ENCODE measurements at places on chromosomes 13 and 19. TPM values are rescaled to one million over a fixed set of nuclear protein-coding genes. Genes with fewer than 3 reads are reported as not detected.
A peak's percentile ranks its signal among the peaks of the same experiment; 100 is the strongest.

DNA sequence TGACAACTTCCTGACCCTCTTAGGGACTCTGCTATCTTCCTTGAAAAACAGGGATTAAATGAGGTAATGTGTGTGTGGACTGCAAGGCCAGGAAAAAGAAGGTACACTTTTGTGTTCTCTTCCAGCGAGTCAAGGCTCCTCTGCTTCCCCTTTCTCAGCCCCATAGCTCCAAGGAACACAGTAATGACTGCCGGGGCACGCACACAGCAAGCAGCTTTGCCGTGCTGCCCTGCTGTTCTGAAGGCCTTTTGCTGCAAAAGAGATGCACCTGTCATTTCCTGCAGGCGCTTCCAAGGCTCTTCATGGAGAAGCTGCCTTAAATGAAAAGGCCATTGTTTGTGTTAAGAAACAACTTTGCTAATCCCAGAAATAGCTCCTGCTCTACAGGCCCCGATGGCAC is 84.6 kb downstream of the CYSLTR2 start:
- DNase-seq, result no peak

GRCh38 chr13:79382545-79383275 is 23.3 kb downstream of the RBM26 start:
- no peak for DNase-seq

Gene PVR
- 8.3 TPM for total RNA-seq

Gene NXNL1
- not detected for total RNA-seq

DNA sequence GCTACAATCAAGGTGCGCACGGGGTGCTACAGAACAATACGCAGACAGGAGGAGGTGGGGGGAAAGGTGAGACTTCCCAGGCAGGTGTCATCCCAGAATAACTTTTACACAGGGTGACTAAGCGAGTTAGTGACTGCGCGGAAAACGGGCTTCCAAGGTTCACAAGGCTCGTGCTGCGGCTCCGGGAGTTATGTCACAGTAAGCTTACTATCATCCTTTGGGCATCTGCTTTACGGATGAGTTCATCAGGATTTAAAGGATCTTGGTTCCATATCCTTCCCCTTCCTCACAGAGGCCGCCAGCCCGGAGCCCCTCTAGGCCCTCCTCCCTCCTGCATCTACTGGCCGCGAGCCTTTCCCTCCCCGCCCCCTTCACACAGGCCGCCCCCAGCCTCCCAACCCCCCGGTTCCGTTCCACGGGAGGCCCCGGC is 474 bp upstream of the IFT88 start:
- no peak for DNase-seq

- DNase-seq, result no peak
These were observed 25.3 kb upstream of the RNASEH2B start for GRCh38 chr13:50884265-50884664.

Gene ZNF805
- 7.8 TPM for total RNA-seq

- no peak for DNase-seq
These were observed 14.2 kb downstream of the DPF1 start for GRCh38 chr19:38209671-38210457.

DNA sequence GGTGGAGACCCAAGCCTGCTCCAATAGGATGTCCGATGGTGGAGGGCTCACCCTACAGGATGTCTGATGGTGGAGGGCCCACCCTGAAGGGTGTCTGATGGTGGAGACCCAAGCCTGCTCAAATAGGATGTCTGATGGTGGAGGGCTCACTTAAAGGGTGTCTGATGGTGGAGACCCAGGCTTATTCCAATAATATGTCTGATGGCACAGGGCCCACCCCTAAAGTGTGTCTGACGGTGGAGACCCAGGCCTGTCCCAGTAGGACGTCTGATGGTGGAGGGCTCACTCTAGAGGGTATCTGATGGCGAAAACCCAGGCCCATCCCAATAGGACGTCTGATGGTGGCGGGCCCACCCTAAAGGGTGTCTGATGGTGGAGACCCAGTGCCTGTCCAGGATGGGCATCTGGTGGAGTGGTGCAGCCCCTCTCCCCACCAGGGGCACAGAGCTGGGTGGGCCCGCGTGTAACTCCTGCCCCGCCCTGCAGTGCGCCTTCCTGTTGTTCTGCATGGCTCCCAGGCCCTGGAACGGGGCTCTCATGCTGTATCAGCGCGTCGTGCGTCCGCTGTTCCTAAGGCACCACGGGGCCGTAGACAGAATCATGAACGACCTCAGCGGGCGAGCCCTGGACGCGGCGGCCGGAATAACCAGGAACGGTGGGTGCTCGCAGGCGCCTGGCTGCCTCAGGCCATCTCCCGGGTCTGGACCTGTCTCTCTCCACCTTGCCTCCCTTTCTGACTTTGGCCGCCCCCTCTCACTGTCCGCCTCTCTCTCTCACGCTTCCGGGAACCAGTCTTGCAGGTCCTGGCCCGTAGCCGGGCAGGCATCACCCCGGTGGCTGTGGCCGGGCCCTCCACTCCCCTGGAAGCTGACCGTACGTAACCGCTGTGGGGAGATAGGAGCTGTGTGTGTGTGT is 5.1 kb downstream of the REEP6 start:
- no peak for DNase-seq

Gene TEX26
- not detected for total RNA-seq

DNA sequence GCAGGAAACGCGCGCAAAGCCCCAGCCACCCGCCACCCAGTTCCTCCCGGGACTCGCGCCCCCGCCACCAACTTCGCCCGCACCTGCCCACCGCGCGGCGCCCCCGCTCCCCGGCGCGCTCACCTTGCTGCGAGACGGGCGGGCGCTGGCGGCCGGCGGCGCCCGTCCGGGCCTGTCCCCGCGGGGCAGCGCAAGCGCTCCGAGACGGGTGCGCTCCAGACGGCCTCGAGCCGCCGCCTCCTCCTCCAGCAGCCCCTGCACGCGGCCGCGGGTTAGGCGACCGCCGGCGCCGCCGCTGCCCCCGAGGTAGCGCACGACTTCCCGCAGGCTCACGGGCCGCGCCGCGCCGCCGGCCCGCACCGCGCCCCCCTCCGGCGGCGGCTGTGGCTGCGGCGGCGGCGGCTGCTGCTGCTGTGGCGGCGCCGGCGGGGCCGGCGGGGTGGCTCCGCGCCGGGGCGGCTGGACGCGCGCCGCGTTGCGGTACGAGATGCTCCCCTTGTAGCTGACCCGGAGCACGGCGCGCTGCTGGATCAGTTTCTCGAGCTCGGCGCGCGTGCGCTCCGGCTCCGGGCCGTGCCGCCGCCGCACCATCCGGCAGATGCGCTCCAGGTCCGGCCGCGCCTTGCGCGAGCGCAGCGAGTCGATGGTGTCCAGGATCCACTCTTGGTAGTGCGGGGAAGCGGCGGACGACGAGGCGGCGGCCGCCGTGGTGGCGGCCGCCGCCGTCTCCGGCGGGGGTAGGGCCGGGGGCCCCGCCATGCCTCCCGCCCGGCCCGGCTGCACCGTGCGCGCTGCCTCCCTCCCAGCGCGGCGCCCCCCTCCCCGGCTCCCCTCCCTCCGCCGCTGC is 666 bp downstream of the SAMD1 start:
- peak; percentile 64 for DNase-seq

DNA sequence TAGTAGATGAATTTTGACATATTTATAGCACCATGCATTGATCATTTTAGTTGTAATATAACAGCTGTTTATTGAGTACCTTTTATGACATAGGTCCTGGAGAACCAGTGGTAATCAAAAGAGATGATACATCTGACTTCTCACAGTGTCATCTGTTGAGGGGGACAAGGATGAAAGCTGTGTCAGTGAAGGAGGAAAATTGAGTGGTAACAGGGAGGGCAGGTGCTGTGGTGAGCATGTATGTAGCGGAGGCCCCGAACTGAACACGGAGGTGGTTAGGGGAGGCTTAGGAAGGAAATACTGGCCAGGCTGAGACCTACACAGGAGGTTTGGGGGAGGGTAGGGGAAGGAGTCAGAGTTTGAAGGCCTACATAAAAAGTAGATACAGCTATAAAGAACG is 199.7 kb downstream of the GGACT start:
- DNase-seq, result peak; percentile 27

DNA sequence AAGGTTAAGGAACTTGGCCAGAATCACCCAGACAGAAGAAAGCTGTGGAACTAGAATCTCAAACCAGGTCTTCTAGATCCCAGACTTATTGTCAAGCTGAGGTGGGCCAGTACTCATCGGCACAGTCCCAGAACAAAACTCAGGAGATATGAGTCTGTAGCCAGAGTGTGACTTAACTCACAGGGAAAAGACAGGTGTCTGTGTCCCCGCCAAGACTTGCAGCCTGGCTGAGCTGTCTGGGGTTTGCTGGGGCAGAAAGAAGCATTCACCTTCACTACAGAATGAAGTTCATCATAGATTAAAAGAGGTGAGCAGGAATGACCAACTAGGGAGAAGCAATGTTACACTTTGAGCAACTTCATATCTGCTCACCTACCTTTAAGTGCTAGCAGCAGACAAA is 257.2 kb downstream of the FOXO1 start:
- DNase-seq, result no peak

GRCh38 chr13:44921246-44921877 is 67.9 kb downstream of the NUFIP1 start:
- DNase-seq, result no peak

Gene CCDC8
- not detected for total RNA-seq

DNA sequence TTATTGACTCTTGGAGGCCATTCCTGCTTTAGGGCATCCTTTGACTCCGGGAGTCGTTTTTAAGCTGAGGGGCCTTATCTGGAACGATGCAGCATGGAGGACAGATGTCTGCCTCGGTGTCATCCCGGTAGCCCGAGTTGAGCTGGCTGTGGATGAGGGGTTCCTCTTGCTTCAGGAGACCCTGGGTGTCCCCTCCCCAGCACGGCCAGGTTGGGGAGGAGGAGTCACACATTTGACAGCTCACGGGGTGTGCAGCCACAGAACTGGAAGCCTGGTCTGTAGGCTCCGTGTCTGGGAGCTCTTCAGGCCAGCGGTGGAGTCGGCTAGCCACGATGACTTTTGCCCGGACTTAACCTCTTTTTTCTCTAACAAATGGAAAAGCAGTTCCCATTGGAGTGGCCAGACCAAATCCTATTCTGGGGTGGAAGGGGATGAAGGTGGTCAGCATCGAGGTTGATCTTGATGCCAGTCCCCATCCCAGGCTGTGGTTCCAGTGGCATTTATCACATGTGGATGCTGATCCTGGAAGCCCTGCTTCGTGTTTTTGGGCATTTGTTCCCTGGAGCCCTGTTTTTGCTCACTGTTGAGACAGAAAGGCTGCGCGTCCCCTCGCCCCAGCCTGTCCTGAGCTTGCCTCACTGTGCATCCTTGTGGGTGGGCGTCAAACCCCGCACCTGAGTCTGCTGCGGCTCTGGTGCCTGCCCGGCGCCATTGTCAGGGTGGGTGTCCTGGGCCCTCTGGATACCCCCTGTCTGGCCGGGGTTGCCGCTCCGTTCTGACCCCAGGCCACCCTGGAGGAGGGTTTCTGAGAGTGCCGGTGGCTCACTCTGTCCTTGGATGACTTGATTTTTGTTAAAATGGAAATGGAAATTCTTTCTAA is 12.0 kb downstream of the TFDP1 start:
- DNase-seq, result no peak

GRCh38 chr13:56166864-56167263 is 973.9 kb upstream of the PRR20A start:
- no peak for DNase-seq

Gene KCNC3
- total RNA-seq, result 0.77 TPM

DNA sequence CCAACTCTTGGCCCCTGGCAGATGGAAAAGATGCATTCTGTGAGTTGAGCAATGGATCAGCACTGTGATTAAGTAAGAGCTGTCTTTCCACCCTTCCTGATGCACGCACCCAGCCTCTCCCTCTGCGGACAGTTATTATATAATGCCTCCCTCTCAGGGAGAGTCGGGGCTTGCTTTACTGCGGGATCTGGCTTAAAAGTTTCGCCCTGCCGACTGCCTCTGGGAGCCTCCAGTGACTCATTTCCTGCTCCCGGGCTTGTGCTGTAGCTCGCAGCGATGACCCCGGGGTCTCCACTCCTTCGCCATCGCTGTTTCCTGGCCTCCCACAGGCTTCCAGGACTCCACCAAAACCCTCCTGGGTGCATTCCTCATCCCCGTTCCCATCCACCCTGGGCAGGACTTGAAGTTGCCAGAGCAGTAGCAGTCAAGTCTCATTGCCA is 107.4 kb upstream of the SLC7A1 start:
- no peak for DNase-seq

Gene ARGLU1
- total RNA-seq, result 91.8 TPM

- DNase-seq, result no peak
These were observed 440.0 kb downstream of the KCTD12 start for GRCh38 chr13:76446191-76446590.

DNA sequence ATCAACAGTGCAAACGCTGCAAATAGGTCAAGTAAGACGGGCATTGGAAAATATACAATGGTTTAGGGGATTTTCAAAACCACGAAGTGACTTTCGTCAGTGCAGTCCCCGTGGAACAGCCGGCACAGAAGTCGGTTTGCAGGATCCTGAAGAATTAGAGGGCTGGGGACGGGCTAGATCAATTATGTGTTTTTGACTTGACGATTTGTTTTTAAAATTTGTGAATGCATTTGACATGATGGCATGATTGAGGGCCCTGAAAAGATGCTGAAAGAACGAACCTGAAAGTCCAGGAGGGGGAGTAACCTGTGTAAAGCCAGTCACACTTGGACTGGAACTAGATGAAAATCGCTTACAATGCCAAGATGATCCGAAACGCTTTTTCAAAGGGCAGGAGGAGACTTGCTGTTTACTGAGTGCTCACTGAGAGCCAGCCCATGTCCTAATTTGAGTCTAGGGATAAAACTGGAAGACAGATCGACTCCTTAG is 8.9 kb upstream of the DGKH start:
- DNase-seq, result peak; percentile 21

GRCh38 chr19:3003046-3003445 is 25.7 kb downstream of the TLE6 start:
- no peak for DNase-seq

GRCh38 chr13:98468361-98468760 is 108.5 kb downstream of the STK24 start:
- DNase-seq, result no peak

GRCh38 chr19:23784274-23784673 is 25.6 kb upstream of the ZNF681 start:
- no peak for DNase-seq

DNA sequence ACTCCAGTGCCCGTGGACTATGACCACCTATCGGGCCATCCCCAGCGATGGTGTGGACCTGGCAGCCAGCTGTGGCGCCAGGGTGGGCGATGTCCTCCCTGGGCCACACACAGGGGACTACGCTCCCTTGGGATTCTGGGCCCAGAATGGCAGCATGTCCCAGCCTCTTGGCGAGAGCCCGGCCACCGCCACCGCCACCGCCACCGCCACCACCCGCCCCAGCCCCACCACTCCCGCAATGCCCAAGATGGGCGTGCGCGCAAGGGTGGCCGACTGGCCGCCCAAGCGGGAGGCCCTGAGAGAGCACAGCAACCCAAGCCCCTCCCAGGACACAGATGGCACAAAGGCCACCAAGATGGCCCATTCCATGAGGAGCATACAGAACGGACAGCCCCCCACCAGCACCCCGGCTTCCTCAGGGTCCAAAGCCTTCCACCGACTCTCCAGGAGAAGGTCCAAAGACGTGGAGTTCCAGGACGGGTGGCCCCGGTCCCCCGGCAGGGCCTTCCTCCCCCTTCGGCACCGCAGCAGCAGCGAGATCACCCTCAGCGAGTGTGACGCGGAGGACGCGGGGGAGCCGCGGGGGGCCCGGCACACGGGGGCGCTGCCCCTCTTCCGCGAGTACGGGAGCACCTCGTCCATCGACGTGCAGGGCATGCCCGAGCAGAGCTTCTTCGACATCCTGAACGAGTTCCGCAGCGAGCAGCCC is 142.3 kb downstream of the DPF1 start:
- no peak for DNase-seq

Gene SLC5A5
- total RNA-seq, result 0.87 TPM

Gene URAD
- total RNA-seq, result not detected
